ENCODE measurements at places on chromosomes 7 and 10. TPM values are rescaled to one million over a fixed set of nuclear protein-coding genes. Genes with fewer than 3 reads are reported as not detected.

The GHRHR gene
- not detected for total RNA-seq

The VWA2 gene
- total RNA-seq = not detected

The ST8SIA6 gene
- 0.14 TPM for total RNA-seq

The PTPRZ1 gene
- not detected for total RNA-seq

The FLNC gene
- 226 TPM for total RNA-seq

The ABCB1 gene
- total RNA-seq = 0.05 TPM

The CNNM1 gene
- total RNA-seq = 0.14 TPM
